ENCODE measurements at places on chromosomes 3 and 15.

- DNase-seq: no peak
These were observed 117.4 kb upstream of the MBNL1 start for GRCh38 chr3:152151216-152151876.

DNA sequence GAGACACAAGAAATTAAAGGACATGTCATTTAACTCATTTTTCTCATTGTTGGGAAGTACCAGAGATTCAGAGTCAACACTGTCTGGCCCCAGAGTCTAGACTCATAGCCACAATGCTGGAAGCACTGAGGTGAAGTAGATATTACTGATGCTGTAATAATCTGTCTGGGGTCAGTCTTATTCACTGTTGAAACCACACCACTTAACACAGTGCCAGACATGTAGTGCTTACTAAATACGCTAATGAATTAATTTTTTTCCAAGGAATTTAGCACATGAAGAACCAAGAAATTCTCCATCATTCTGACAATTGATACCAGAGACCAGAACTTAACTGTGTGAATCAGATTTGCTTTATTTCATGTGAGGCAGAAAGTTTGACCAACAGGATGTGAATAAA is 150.8 kb upstream of the STAC start:
- no peak for DNase-seq

GRCh38 chr15:71437404-71437803 is 322.1 kb downstream of the THSD4 start:
- DNase-seq: no peak

DNA sequence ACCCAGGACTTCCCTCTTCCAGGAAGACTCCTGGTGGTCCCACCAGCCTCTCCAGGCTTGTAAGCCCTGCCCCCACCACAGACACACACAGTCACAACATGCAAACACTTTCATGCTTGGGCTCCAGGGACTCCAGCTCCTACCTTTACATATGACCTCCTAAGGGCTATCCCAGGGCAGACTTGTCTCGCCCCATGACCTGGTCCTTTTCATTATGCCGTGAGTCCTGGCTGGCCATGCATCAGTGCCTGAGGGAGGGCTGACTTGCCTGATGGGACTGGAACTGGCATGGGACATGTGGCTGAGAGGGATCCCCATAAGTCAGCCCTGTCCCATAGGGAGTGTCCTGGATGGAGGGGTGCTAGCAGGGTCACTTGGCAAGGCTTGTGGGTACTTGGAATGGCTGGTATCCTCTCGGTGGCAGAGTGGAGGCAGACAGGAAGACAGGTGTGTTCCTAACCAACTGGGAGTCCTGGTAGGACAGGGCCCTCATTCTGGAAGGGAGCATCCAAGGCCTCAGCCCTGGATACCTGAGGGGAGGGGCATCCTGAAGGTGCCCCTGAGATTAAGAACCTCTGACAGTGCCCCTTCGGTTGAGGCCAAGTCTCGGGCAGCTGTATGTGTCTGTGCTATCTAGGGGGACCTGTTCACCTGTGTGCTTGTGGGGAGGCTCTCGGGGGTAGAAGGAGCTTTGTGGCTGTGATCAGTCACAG is 540 bp upstream of the HHATL start:
- DNase-seq: no peak

GRCh38 chr3:33716227-33716626 is 1.8 kb downstream of the CLASP2 start:
- no peak for DNase-seq

DNA sequence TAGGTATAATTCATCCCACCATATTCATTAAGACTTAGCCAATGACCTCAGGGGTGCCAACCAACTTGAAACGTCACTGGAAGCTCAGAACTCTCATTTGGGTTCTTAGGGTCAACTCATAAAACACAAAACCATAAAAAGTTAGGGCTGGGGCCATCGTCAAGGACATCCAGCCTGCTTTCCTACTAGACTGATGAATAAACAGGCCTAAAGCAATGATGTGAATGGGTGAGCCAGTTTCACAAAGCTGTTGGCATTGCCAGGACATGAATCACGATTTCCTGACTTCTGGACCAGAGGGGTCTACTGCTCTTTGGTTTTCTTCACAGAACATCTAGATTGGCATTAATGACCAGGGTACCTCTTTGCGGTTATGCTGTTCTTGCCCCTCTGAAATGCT is 64.7 kb downstream of the EOMES start:
- DNase-seq: no peak

DNA sequence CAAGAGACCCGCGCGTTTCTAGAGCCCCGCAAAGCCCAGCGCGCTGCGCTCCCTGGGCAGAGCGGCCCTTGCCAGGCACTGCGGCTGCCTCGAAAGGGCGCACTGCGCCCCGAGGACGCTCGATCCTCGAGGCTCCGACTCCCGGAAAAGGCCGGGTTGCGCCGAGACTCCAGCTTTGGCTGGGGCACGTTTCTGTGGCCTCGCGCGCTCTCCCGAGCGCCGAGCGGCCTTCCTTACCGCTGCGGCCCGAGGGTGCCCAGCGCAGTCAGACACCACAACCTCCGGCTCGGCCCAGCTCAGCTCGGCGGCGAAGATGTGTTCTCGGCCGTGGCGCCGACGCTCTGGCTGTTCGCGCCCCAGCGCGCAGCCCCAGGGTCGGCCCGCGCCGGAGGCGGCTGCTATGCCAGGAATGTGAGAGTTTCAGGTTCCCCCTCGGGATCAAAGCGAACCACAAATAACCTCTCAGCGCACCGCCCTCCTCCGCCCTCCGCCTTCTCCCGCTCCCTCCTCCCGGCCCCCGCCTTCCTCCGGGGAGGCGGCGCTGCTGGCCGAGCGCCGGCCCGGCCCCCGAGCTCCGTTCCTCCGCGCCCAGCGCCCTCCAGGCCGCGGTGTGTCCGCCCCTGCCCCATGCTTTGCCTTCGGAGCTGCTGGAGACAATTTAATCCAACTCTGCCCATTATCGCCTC is at the start of gene AMOTL2:
TSS of gene AMOTL2 (minus strand) at position 343 of the 686 bp plus-strand sequence. CDS start 3,014 bp downstream, outside the sequence.
- no peak for DNase-seq

DNA sequence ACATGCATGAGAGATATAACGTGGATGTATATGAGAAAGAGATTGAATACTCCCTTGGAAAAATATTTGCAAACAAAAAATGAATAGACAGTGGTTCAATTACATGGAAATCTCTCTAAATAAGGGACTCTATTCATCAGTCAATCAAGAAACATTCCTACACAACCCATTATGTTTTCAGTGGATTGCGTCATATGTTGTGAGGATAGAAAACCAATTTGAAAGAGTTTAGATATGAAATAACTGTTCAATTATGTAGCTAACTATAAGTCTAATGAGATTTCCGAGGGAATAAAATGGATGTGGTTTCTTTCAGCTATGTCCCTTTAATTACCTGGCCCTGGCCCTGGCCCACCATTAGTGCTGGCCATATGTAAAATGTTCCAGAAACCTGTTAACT is 86.7 kb upstream of the TMCO5A start:
- no peak for DNase-seq

GRCh38 chr3:168431491-168431890 is 335.8 kb upstream of the GOLIM4 start:
- DNase-seq: no peak

DNA sequence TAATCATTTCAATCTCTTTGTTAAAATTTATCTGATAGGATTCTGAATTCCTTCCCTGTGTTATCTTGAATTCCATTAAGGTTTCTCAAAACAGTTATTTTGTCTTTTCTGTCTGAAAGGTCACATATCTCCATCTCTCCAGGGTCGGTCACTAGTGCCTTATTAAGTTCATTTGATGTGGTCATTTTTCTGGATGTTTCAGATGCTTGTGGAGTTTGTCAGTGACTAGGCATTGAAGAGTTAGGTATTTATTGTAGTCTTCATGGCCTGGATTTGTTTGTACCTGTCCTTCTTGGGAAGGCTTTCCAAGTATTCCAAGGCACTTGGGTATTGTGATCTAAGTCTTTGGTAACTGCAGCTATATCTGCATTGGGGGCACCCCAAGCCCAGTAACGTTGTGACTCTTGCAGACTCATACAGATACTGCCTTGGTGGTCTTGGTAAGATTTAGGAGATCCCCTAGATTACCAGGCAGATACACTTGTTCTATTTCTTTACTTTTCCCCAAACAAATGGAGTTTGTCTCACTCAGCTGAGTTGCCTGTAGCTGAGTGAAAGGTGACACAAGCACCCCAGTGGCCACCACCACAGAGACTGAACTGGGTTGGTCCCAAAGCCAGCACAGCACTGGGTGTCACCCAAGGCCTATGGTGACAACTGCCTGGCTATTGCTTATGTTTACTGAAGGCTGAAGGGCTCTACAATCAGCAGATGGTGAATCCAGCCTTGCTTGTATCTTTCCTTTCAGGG is 18.9 kb upstream of the SLC27A2 start:
- DNase-seq: no peak

GRCh38 chr15:73341886-73342600 is 26.7 kb downstream of the HCN4 start:
- DNase-seq: no peak

DNA sequence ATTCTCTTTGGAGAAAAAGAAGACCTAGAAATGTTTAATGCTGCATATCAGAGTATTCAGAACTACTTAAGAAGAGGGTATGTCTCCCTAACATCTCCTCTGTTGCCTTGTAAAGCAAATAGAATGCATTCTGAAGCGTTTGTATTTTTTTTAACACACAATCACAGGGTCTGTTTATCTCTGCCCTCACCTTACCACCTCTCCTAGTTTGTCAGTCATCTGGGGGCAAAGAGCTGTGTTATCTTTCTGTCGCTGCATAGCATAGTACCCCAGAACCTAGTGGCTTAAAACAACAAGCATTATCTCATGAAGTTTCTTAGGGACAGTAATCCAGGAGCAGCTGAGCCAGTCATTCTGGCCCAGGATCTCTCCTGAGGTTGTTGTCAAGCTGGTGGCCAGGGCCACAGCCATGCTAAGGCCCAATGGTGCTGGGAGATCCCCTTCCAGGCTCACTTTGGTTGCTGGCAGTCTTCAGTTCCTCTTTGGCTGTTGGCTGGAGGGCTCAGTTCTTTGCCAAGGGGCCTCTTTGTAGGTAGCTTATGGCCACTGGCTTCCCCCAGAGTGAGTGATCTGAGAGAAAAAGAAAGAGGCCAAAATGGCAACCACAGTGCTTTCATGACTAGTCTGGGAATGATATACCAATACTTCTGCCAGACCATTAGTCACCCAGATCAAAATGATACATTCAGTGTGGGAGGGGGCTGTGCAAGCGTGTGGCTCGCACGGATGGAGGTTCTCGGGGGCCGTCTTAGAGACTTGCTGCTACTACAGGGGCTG is 17.8 kb downstream of the EDEM1 start:
- DNase-seq: no peak

GRCh38 chr3:126703512-126704493 is at the start of gene CHCHD6:
TSS of gene CHCHD6 (plus strand) at chr3:126704240. CDS start at chr3:126704313, 73 bp downstream.
- DNase-seq: peak; percentile 87

GRCh38 chr3:68447885-68448284 is 484.5 kb downstream of the TAFA4 start:
- DNase-seq: no peak

DNA sequence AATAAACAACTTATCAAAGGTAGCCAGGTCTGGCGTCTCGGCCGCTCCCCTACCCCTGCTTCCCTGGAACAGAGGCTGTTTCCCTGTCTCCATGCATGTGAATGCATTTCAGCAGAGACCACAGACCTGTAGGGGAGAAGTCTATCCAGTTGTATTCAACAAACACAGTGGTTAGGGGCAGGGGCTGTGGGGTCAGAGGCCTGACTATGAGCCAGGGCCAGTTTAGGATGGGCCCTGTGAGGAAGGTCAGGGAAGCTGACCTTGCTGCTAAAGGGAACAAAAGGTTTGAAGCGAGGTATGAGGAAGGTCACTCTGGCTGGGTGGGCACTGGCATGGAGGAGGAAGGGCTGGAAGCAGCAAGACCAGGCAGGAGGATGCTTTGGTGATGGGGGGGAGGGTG is 184.6 kb downstream of the XXYLT1 start:
- no peak for DNase-seq

DNA sequence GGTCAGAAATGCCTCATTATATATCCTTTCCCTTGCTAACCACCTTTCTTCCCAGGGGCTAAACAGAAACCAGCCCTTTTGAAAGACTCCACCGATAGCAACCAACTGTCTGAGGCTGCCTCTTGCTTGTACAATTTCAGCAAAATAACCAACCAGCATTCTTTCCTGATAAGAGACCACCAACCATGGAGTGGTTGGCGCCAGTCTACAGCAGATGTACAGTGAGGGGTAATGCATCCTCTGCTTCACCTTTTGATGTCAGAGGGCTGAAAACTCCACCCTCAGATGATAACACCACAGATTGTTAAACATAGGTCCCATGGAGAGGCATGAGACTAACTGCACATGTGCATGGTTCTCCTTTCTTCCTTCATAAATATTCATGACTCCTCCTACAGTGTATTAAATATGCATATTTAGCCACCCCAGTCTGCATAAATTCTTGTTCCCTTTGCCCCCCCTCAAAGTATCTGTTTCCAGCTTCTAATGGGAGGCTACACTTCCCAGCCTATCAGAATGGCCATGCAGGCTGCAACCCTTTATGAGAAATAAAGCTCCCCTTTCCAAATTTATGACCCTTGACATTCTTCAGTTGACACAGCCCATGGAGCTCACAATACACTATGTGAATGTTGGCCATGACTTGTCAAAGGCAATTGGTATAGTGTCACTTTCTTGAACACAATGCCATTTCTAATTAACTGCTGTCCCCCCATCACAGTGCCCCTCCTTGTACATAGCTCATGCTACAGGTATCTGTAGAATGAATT is 48.3 kb downstream of the GABRB3 start:
- DNase-seq: no peak

- DNase-seq: no peak
These were observed 282.5 kb upstream of the ICE2 start for GRCh38 chr15:60761505-60761845.

- DNase-seq: no peak
These were observed 65.3 kb downstream of the FAIM start for GRCh38 chr3:138673641-138674530.

GRCh38 chr3:57852896-57853295 is 96.8 kb downstream of the SLMAP start:
- DNase-seq: no peak

DNA sequence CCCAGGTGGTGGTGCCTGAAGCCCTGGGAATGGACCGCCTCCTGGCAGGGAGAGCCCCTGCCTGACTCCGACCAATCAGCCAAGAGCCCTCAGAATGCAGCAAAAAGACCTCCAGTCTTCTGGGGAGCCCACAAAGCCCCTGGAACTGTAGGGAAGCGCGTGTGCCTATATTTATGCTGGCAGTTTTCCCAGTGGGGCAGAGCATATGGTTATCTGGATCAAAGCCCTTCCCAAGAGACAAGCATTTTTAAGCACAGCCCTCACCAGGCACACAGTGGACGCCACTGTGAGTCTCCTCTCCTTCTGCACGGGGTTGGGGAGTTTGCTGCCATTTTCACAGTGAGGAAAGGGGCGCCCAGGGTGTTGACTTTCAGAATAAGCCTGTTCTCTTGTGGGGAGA is 80.9 kb upstream of the RPL32 start:
- no peak for DNase-seq

- DNase-seq: no peak
These were observed 11.2 kb upstream of the CAPN3 start for GRCh38 chr15:42348083-42348482.

DNA sequence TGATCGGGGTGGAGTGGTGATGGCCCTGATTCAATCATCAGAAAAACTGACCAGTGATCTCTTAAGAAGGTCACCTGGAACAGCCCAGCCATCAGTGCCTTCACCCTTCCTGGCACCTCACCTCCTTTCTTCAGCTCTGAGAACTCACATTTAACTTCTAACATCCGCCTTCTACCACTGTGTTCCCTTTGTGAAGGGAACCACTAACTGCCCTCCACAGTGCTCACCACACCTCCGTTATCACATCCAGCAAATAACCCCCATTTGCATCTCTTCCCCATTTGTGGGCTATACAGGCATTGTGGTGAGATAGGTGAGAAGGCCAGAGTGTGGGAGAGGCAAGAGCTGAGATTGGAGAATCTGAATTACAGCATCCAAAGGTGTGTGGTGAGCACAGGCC is 107.4 kb downstream of the PLCL2 start:
- DNase-seq: no peak

GRCh38 chr15:57596978-57597377 is 5.3 kb downstream of the MYZAP start:
- DNase-seq: no peak
